ENCODE measurements at places on chromosomes 3 and 15.
A peak's percentile ranks its signal among the peaks of the same experiment; 100 is the strongest.

DNA sequence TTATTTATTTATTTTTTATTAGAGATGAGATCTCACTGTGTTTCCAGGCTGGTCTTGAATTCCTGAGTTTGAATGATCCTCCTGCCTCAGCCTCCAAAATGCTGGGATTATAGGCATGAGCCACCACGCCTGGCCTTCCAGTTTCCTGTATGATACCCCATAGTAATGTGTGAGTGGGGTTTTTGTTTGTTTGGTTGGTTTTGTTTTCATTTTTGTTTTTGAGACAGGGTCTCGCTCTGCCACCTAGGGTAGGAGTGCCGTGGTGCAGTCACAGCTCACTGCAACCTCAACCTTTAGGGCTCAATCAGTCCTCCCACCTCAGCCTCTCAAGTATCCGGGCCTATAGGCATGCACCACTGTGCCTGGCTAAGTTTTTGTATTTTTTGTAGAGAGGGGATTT, 30.9 kb downstream of the GOLM2 start:
- DNase-seq, result no peak

DNA sequence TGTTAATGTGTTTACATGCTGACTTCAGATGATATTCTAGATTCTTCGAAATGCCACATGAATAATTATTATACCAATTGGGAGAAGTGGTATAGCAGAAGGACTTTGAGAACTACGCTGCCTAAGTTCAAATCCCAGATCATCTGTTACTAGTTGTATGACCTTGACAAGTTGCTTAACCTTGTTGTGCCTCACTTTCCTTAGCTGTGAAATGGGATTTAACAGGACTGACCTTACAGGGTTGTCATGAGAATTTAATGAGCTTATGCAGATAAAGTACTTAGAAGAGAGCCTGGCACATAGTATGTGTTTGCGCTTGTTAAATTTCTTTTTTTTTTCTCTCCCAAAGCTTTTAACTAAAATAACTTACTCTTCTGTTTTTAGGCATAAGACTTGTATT, 24.4 kb downstream of the WDR76 start:
- DNase-seq, result no peak

GRCh38 chr3:125337506-125337905, 37.6 kb downstream of the ZNF148 start:
- DNase-seq, result no peak

GRCh38 chr3:46484388-46484787, 13.4 kb upstream of the RTP3 start:
- no peak for DNase-seq

- peak; percentile 64 for DNase-seq
Measured at GRCh38 chr3:192957441-192958021, 39.9 kb upstream of the MB21D2 start.

Measured in right cardiac atrium (tissue), 5 donors.